ENCODE measurements at places on chromosomes 1 and 21.
A peak's percentile ranks its signal among the peaks of the same experiment; 100 is the strongest.

GRCh38 chr21:45763506-45763905, 120.0 kb downstream of the PCBP3 start:
- no peak for DNase-seq

DNA sequence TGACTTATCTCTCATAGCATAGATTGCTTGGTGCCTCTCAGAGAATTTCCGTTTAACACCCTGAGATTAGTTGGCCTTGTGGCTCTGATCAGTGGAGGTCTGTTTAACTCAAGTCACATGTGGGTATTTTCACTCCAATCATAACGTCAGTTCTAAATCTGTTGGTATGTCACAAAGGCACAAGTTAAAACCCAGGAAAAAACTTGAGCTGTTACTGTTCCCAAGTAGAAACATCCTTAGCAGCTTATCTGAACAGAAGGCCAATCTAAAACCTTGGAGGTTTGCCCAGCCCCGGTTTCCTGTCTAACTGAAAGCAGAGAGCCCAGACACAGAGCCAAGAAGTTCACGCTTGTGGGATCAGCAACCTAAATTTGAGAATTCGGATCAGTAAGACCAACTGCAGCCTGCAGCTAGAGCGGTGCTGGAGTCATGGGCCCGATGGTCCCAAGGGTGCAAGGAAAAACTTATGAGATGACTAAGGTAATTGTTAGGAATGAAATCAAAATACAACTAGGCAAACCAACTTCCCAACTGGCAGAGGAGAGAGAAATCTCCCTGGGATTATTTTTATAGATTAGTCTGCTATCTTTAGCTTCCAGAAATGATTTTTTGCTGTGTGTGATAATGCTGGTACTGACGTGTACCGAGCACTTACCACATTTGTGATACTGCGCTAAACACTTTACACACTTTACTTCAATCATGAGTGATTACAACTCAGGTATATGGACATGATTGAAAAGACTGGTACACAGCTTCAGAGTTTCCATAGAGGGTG, 90.2 kb upstream of the C1orf21 start:
- peak; percentile 92 for DNase-seq

DNA sequence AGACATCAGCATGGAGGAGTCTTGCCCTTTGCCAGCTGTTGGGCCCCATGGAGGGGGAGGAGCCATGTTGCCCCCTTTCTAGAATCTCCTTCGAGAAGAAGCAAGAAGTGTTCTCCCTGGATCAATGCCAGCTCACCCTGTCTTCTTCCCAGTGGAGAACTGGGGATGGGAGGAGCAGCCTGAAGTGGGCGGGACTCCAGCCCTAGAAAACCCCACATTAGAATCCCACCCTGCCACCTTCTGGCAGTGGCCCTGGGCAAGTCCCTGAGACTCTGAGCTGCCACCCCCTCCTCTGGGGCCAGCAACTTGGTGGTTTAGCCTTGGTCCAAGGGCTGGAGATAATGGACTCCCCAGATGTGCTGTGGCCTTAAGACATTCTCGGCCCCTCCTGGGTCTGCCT, 51.7 kb downstream of the PAX7 start:
- no peak for DNase-seq

- no peak for DNase-seq
These were observed 36.6 kb upstream of the TMEM51 start for GRCh38 chr1:15116966-15117365.

DNA sequence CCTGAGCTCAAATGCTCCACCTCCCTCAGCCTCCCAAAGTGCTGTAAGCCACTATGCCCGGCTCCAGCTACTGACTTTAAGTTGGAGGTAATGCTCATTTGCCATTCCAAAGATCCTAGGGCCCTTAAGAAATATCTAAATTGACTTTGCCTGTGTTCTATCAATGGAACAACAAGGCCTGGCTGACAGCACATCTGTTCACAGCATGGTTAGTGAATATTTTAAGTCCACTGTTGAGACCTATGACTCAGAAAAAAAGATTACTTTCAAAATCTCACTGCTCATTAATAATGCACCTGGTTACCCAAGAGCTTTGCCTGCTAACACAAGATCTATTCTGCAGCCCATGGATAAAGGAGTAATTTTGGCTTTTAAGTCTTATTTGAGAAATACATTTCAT, 3.5 kb upstream of the SSX2IP start:
- no peak for DNase-seq

- no peak for DNase-seq
These were observed 2.3 kb downstream of the LGALS8 start for GRCh38 chr1:236526079-236526478.

DNA sequence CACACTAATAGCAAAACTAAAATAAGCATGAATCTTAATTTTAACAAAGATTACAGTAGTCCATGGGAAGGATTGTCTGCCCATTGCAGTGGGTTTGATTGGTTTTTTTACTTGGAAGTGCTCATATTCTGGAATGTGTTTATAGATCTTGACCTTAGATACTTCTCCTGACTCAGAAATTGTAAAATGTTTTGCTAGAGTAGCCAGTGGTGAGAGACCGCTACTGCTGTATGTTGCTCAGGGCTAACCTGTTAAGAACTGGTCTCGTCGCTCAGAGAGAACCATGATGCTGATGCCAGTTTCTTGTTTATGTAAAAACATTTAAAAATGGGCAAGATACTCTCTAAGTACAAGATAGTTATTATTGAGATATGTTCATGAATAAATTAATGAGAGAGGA, 99.9 kb downstream of the ROR1 start:
- no peak for DNase-seq

Measured in ascending aorta (tissue), 2 donors.